ENCODE measurements at places on chromosomes 4 and X.
A peak's percentile ranks its signal among the peaks of the same experiment; 100 is the strongest.

- DNase-seq, result no peak
Measured at GRCh38 chrX:70421618-70422017, 1.5 kb upstream of the GDPD2 start.

DNA sequence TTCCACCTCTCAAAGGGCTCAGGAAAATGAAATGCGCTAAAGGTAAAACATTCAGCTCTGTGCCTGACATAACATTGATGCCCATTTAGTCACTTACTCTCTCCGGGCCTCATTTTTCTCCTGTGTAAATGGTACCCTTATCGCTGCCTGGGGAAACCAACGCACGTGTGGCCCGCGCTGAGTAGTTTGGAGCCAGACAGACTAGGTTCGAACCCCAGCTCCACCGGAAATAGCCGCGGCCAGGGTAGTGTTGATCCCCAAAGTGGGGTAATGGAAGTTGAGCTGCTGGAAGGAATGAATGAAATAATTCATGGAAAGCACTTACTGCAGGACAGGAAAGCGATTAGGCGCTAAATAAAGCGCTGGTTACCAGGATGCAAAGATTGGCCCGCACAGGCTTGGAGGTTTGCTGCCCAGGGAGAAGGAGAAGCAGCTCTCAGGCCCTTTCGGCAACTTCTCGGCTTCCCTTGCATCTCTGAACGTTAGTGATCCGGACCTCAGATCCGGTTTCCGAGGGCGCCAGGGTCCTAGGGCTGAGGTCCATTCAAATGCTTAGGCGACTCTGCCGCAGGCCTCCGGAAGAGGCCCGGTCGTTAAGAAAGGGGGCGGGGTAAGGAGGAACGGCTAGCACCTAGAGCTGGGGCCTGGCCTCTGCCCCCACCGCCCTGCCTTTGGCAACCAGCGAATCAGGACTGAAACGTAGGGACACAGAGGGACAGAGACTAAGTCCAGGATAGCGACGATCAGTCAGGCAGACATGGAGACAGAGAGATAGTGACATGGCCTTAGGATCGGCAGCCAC, 13.3 kb downstream of the NKX3-2 start:
- DNase-seq, result no peak

DNA sequence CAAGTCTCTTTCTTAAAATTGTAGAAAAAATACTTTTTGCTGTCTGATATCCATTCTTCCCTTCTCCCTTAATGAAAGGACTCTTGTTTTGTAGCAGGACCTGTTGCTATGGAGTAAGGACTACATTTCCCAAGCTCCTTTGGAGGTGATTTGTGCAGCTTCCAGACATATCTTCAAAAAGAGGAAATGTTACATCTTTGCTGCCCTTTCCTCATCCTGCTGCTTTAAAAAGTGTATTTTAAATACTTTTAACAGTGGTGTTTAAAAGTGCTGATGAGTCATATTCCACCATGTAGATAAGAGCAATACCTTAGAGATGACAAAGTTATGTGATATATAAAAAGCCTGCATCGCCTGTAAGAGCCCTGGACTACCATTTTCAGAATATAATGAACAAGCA, 98.7 kb downstream of the CFAP299 start:
- no peak for DNase-seq

DNA sequence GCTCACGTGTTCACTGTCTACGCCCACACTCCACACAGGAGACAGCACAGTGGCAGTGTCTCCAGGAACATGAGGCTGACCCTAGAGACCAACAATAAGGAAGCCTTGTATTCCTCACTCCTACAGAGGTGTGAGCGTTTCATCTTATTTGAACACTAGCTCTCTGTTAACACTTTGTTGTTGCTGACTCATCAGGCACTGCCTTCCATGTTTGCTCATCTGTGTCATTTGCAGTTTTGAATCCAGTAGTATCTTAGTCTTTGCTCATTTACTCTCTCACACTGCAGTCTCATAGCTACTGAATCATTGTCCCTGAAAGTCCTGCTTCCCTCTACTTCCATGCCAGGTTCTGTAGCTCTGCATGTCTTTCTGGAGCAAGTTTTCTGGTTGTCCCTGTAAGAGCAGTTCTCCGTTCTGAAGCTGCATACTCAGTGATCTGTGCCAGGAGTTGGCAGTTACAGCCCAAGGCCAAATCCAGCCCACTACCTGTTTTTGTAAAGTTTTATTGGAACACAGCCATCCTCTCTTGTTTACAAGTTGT, 80.3 kb upstream of the DCLK2 start:
- DNase-seq, result peak; percentile 19

DNA sequence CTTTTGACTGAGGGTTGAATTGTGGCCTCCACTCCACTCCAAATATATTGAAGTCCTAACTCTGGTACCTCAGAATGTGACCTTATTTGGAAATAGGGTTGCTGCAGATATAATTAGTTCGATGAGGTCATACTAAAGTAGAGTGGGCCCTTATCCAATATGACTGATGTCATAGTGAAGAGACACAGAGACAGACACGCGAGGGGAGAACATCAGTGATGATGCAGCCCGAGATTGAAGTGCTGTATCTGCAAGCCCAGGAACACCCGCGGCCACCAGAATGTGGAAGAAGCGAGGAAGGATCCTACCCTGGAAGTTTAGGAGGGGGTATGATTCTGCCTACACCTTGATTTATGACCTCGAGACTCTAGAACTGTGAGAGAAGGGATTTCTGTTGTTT, 279.0 kb downstream of the ANKRD50 start:
- DNase-seq, result peak; percentile 4

DNA sequence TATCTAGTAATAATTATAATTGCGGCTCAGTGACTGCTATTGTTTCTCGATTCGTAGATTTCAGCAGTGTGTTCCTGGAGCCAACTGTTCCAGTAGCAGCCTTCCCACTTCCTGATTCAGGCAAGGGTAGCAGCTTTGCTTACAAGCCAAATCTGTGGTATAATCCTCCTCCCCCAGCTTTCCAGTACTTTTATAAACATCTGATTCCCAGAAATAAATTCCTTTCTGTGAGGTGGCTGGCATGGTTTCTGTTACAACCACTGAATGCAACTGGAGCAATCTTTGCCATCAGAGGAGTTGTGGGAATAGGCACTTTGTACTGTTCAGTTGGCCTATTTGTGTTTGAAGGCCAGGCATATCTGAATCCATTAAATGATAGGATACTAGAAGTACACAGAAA, 80.0 kb downstream of the GLRA3 start:
- no peak for DNase-seq

GRCh38 chrX:115047181-115047580, 29.8 kb upstream of the IL13RA2 start:
- DNase-seq, result no peak

GRCh38 chrX:41350150-41350975, 16.4 kb downstream of the DDX3X start:
- DNase-seq, result no peak

- peak; percentile 62 for DNase-seq
Measured at GRCh38 chr4:138174981-138175794, 67.0 kb downstream of the SLC7A11 start.

DNA sequence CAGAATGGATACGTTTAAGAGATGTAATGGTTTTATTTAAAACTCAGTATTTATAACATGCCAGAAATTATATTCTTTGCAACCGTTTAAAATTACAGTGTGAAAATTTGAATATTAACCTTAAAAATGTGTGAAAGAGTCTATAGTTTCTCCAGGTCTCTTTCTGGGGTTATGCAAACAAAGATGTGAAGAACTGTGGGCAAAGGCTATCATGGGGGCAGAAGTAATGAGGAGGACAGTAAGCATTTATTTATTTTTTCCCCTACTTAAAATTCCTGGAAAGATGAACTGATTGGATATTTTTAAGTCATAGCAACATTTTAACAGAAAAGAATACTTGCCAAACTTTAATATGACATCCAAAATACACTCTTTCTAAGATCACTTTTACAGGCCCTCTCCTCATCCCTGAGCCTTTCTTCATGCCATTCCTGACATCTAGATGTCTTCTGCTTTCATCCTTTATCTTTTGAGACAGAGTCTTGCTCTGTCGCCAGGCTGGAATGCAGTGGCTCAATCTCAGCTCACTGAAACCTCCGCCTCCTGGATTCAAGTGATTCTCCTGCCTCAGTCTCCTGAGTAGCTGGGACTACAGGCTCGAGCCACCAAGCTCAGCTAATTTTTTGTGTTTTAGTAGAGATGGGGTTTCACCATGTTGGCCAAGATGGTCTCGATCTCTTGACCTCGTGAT, 46.1 kb downstream of the TMEM131L start:
- DNase-seq, result no peak

DNA sequence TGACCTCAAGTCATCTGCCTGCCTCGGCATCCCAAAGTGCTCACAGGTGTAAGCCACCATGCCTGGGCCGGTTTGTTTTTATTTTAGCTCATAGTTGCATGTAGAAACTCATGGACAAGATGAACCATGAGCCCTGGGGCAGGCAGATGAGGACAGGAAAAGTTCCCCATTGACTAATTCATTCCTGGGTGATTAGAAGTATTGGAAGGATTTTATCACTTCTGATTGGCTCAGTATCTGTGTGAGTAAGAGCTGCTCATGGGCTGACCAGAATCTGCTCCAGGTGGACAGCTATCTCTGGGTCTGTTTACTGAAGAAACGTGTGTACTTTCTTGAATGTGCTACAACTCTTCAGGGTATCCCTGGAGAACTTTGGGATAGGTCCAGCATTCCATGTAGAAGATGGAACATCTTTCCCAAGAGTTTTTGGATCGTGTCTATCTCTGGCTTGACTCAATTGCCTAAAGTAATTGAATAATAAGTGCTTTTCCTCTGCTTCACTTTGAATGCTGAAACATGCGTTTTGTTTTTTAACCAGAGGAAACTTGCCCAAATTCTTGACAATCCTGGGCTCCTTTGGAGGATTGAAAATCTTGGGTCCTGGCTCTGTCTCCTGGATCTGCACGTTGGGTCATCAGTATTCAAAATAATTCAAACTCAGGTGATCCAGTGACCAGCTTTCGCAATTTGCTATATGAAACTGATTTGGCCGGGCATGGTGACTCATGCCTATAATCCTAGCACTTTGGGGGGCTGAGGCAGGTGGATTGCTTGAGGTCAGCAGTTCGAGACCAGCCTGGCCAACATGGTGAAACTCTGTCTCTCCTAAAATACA, 88.6 kb upstream of the DHRSX start:
- DNase-seq, result no peak

GRCh38 chr4:117063961-117064696, 21.2 kb downstream of the TRAM1L1 start:
- no peak for DNase-seq

GRCh38 chrX:111652719-111653118, 28.3 kb upstream of the ALG13 start:
- DNase-seq, result no peak

DNA sequence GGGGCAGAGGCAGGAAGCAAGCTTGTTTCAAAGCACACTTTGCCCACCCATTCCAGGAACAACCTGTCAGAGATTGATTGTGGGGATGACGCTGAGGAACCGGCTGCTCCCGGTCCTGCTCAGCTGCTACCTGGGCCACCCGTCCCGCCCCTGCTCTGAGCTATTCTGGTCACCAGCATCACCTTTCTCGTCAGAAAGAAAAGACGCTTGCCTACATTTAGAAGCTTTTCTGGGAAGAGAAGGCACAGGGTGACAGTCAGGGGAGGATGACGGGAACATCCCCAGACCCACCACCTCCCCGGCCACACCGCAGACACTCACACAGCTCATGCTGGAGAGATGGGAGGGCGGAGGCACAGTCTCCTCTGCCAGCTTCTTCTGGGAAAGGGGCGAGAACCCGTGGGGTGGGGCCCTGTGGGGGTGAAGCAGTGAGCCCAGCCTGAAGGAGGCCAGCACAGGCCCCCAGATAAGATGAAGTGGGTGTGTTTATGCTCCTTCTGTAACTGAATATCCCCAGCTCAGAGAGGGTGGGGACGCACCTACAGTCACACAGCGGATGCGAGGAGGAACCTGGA, 81.8 kb downstream of the CPZ start:
- DNase-seq, result no peak

- no peak for DNase-seq
Measured at GRCh38 chr4:26573389-26573794, 10.5 kb upstream of the TBC1D19 start.

DNA sequence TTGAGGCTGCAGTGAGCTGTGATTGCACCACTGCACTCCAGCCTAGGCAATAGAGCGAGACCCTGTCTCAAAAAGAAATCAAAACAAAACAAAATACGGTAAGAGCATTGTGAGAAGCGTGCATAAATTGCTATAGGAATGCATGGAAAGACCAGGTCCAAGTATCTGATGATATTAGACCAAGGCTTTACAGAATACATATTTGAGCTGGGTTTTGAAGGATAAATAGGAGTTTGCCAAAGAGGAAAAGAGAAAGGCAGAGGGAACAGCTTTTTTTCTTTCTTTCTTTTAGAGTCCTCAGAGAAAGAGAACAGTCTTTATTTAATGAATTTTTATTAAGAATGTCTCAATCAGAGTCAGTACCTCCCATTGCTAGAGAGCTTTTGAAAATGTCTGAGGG, 79.5 kb upstream of the PRPS1 start:
- DNase-seq, result no peak

GRCh38 chr4:20687864-20688263, 12.4 kb upstream of the PACRGL start:
- DNase-seq, result no peak

- DNase-seq, result no peak
Measured at GRCh38 chr4:19349416-19349815, 902.3 kb upstream of the SLIT2 start.

DNA sequence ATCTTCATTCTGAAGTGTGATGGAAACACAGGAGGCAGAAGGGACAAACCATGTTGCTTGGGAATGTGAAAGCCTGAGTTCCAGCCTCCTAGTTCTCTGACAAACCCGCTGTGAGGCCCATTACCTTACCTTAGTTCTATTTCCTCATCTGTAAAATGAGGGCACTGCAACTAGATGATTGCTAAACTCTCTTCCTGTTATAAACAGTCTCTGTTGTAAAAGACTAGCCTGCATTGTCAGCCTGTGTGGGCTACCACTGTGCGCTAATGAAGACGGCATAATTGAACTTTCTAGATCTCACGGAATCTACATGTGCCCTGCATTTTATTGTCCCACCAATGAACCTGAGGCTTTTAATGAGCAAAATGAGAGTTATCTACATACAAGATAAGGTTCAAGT, 147.2 kb downstream of the AFF2 start:
- no peak for DNase-seq

DNA sequence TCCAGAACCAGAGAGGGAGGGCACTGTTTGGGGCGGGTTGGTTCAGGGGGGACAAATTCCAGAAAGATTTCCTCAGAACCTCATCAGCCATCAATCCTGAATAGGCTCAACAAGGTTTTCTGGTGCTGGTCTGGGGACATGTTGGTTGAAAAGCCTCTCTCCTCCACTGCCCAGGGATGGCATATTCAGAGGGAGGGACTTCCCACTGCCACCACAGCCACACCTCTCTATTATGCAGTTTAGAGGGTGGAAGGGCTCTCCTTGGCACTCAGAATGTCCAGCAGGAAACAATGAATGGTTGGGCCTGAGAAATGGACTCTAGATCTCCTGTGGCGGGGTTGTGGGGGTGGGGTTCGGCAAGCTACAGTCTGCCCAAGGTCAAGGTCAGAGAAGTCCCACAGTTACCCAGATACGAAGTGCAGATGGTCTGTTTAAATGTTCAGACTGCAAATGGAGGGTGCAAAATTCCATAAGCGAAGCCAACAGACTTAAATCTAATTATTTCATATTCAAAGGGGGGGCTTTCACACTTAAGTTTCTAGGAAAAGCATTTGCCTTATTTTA, 70.7 kb downstream of the LEF1 start:
- DNase-seq, result no peak

All from NCI-H2029 (cell line).